M059J (cell line): ENCODE measurements at places on chromosomes 16 and 17.

GRCh38 chr17:78107457-78107856, 21.1 kb downstream of the TMC6 start:
- no peak for DNase-seq

DNA sequence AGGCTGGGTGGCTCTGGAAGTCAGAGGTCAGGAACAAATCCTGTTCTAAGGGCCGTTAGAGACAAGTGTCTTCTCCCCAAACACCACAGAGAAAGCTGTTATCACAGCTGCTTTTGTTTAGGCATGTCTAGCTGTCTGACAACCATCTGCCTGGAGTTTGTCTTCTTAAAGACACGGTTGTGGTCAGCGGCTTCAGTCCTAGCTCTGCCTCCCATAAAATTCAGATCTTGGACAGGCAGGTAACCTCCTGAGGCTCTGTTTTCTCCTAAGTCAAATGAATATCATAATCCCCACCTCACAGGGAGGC, 2.3 kb upstream of the ITGA3 start:
- no peak for DNase-seq

DNA sequence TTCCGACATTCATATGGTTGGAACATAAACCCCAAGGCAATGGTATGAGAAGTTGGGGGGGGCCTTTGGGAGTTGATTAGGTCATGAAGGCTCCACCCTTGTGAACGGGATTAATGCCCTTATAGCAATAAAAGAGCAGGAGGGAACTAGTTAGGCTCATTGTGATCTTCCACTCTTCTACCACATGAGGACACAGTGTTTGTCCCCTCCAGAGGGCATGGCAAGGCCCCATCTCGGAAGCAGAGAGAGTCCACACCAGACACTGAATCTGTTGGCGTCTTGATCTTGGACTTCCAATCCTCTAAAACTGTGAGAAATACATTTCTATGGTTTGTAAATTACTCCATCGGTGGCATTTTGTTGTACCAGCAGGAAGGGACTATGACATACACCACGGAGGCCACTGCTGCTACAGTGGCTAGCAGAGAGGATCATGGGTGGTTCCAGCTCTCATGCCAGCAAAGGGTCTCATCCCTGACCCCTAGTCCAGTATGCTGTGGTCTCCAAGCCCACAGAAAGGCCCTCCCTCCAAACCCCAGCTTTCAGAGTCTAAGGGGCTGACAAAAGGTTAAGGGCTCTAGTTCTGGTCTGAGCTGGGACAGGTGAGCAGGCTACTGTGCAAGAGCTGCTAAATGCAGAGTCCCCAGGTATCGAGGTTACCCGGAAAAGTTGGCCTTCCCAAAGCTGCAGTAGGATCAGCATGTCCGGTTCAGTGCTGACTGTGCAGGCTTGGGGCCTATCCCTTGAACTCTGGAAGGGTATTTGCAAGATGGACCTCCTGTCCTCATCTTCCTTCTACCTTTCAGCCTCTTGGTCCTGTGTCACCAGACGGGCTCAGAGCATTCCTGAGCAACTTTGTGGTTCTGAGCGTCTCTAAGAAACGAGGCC, 12.2 kb downstream of the CCR7 start:
- no peak for DNase-seq

GRCh38 chr17:50035421-50035879, 20.5 kb upstream of the ITGA3 start:
- DNase-seq: no peak

DNA sequence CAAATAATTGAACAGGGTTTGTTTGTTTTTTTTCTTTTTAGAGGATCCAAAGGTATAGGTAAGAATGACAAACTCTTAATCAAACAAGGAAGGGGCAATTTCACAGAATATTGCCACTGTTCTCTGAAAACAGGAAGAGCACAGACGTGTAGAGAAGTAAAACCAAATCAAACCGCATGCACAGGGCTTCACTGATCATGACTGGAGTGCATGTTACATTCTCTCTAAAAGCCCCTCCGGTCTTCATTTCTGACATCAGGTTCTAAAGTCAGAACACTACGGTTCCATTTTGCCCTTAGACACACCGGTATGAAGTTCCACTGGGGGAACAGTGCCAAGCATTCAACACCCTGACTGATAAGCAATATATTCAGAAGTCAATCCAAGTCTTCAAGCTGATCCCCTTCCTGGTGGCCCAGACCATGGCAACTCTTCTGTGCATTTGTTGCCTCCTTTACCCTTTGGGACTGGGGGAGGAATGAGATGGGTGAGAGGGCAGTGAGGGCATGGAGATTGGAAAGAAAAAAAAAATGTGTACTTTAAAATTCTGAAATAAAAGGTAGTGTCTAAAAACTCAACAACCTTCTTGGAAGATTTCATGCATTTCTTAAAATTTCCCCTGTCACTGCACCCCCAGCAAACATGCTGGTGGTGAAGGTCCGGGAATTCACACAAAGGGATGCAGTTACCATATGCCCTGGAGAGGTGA, 1.4 kb downstream of the MMD start:
- DNase-seq: no peak

DNA sequence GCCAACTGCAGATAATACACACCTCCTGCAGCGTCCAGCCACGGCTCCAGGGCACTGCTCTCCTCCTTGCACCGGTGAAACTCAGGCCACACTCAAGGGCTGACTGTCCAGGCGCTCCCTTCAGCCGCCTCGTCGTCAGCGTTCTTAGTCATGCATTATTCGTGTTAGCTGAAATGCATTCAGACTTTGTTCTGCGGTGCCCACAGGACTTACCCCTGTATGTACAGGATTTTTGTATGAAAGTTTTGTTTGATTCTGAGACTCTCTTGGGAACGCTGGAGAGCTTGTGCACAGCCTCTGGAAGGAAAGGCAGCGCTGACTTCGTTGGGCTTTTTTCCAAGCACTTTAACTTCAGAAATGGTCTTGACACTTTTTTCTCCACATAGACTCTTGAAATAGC, 22.1 kb downstream of the CIBAR2 start:
- DNase-seq: no peak

- no peak for DNase-seq
Observed at GRCh38 chr17:6996256-6997011, 585 bp downstream of the ALOX12 start.

- DNase-seq: no peak
Observed at GRCh38 chr16:27841061-27841801, 222.3 kb downstream of the GSG1L start.

DNA sequence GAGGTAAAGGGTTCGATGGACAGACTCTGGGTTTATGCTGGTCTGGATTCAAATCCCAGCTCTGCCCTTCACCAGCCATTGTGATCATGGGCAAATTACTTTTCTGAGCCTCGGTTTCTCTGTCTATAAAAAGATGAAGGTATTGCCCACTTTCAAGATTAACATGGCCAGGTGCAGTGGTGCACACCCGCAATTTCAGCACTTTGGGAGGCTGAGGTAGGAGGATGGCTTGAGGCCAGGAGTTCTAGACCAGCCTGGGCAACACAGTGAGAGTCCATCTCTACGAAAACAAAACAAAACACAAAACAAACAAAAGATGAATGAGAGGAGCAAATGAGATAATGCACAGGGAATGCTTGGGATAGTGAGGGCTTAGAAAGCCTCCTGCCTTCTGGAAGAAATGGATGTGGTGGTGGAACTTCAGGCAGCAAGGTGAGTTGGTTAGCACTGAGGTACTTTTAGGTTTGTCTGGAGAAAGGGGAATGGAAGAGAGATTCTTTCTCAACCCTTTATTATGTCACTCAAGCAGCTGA, 8.5 kb downstream of the ADGRG3 start:
- DNase-seq: peak; percentile 23

DNA sequence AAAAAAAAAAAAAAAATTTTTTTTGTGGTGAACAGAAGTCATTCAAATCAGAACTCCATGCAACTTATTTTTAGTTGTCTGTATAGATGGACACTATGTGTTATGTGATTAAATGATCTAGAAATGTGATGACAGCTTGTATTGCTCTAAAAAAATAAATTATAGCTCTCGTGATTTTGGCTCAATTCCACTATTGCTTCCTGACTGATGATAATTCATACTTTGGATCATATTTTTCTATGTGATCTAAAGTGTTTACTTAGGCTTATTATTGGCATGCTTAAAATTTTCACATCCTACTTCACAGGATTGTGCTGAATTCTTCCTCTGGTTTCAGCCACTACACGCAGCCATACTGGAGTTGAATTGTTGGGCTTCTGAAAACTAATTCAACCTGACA, 76.8 kb downstream of the RPGRIP1L start:
- no peak for DNase-seq

GRCh38 chr16:55257966-55258613, 65.9 kb upstream of the IRX6 start:
- DNase-seq: peak; percentile 33

- DNase-seq: peak; percentile 83
Observed at GRCh38 chr17:65560628-65561451, 608 bp downstream of the AXIN2 start.

DNA sequence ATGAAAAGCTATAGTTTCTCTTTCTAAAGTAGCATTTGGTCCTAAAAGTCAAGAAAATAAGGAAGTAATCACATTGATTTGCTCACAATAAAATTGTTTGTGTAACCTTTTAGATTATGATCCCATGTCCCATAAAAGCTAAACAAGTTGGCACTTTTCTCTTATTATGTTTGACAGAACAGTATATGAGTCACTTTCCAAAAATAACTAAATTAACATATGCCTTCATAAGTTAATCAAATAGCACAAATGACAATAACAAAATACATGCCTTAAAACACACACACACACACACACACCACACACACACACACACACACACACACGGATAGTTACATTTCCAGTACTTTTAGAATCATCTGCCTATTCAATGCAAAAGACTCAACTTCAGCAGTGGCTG, 2.8 kb downstream of the MED13 start:
- peak; percentile 12 for DNase-seq

- no peak for DNase-seq
Observed at GRCh38 chr16:19499006-19499405, 22.9 kb downstream of the GDE1 start.

GRCh38 chr17:41444186-41444585, 3.4 kb upstream of the KRT38 start:
- no peak for DNase-seq

DNA sequence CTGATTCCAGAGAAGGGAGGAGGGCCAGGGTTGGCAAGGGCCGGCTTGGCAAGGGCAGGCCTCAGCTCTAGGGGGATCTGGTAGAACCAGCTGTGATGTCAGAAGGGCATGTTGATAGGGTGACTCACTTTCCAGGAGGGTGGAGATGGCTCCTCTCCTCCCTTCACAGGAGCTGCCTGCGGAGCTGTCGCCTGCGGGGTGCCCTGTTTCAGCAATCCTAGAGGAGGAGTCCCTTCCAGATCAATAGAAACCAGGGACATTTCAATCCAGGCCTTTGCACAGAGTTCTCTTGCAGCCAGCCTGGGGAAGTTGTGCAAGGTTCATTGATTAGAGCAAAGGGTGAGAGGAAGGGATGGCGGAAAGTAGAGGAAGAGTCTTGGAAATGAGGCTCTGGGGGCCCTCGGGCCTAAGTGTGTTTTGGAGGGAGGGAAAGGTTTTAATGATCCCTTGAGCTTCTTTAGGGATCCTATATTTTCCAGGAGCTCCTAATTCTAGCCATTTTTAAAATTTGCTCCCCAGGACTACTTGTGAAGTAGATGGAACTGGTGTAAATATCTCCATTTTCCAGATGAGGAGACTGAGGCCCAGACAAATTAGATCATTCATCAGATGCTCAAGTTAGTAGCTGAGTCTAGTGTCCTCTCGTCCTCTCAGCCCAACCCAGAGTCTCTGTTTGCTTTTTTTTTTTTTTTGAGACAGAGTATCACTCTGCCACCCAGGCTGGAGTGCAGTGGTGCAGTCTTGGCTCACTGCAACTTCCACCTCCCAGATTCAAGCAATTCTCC, 24.8 kb upstream of the CSNK2A2 start:
- DNase-seq: peak; percentile 28

DNA sequence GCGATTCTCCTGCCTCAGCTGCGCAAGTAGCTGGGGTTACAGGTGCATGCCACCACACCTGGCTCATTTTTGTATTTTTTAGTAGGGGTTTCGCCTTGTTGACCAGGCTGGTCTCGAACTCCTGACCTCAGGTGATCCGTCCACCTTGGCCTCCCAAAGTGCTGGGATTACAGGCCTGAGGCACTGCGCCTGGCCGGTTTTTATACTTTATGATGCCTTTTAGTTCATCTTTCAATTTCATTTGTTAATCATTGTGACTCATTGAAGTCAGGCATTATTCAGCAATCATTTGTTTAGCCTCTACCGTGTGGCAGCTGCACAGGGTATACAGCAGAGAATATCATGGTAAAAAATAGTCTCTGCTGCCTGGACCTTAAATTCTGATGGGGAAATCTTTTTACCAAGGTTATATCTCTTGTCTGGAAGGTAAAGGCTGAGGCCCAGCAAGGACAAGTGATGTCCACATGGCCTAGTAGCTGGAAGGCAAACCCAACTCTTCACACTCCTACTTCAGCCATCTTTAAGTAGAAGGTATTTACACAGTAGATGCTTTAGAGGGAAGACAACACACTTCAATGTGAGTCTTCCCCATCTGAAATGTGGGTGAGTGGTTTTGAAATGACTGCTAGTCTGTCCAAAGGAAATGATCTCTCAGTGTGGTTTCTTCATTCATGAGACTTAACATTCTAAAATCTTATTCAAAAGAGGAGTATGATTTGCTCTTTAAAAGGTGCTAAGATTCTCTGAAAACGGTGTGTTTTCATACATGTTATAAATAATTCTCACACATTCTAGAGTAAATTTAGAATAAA, 2.4 kb downstream of the PRPSAP2 start:
- peak; percentile 31 for DNase-seq

- DNase-seq: no peak
Observed at GRCh38 chr16:79097771-79098170, 502.8 kb downstream of the MAF start.

- DNase-seq: no peak
Observed at GRCh38 chr17:1473841-1474240, 17.8 kb upstream of the CRK start.

DNA sequence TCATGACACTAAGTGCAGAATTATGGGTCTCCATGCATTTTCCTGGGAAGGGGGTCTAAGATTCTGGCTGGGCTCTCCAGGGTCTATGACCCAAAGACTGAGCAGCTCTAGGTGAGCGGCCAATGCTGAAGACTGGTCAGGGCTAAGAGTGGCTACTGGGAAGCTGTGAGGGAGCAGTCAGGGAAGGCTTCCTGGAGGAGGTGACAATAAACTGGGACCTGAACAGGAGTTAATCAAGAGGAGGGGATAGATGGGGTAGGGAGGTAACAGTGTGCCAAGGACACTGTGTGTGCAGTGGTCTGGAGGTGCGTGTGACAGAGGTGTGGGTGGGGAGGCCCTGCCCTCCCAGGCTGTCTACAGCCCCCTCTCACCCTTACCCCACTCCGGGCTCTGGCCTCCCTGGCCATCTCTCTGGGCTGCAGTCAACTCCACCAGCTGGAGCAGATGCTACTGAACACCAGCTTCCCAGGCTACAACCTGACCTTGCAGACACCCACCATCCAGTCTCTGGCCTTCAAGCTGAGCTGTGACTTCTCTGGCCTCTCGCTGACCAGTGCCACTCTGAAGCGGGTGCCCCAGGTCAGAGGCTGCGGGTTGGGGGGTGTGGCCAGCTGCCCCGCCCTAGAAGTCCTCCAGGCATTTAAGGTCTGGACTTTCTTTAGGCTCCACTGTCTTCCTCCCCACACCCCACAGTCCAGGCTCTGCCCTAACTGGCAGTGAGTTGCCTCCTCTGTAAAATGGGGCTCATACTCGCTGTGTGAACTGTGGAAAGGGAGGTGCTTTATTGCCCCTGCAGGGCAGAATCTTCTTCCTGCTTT, 20.4 kb downstream of the ADGRG5 start:
- peak; percentile 5 for DNase-seq
